ENCODE measurements at places on chromosomes 7 and 10.
A peak's percentile ranks its signal among the peaks of the same experiment; 100 is the strongest.

DNA sequence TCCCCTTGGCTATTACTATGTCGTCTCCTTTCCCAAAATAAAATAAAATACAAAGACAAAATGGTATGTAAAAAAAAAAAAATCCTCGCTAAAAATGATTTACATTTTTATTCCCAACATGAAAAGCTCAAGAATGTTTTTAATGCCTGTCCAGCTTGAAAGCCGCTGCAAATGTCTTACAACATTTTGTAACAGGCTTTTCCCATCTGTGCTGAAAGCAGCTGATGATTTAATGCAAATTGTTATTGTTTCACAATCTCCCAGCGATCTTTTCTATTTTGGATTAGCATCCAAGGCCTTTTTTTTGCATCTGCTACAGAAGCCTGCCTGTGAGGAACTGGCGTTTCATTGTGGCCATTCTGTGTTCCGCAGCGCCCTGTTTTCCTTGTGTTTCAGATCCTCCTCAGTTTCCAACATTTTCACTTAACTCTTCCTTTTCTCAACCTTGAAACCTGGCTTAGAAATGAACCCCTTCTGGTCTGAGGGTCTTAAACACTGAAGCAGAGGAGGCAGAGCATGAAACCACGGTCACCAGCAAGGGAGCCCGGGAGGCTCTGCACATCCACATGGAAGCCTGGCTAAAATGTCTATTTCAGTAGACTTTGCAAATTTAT is 712.1 kb downstream of the PARD3 start:
- DNase-seq, result no peak

DNA sequence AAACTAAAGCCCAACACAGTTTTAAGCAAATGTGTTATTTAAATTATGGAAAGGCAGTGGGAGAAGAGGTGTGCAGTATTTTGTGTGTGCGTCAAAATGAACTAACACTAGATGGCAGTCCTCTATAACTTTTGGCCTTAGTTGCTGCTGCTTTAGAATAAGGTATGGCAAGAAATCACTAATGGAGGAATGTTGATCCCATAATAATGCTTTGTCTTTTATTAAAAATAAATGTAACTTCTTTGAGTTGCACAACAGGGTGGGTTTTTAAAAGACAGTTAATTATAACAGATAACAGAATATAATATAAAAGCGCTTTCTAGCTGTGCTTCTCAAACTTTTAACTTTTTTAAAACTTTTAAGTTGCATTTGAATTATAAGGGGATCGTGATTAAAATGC is 56.4 kb downstream of the BBS9 start:
- no peak for DNase-seq

GRCh38 chr10:113060201-113061053 is 110.4 kb downstream of the TCF7L2 start:
- no peak for DNase-seq

- no peak for DNase-seq
Observed at GRCh38 chr7:106089647-106090046, 22.5 kb downstream of the SYPL1 start.

GRCh38 chr7:90850066-90850465 is 253.9 kb downstream of the CDK14 start:
- no peak for DNase-seq

DNA sequence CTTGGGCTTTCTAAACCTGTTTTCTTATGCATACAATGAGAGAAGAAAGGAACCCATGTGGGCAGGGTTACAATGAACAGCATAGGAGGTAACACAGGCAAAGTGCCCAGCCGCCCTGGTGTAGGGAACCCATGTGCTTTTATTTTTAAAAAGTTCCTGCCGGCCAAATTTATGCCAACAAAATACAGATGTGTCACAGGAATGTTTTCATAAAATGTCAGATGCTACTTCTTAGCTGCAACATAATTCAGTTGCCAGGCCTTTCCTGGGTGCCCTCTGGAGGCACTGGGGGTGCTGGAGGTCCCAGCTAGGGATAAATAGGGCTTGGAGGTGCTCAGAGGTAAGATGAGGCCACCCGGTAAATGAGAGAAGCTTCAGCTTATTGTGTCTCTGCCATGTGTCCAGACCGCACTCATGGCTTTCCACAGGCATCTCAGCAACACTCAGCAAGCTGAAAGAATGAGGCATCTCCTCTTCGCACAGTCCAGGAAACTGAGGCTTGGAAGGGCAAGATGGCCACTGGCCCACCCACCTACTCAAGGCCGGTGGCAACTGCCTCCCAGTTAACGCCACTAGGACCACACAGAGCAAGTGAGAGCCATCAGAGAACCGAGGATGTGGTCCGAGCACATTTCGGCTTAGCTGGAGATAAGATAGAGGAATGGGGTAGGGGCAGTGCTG is 58.3 kb downstream of the CPXM2 start:
- DNase-seq, result no peak

DNA sequence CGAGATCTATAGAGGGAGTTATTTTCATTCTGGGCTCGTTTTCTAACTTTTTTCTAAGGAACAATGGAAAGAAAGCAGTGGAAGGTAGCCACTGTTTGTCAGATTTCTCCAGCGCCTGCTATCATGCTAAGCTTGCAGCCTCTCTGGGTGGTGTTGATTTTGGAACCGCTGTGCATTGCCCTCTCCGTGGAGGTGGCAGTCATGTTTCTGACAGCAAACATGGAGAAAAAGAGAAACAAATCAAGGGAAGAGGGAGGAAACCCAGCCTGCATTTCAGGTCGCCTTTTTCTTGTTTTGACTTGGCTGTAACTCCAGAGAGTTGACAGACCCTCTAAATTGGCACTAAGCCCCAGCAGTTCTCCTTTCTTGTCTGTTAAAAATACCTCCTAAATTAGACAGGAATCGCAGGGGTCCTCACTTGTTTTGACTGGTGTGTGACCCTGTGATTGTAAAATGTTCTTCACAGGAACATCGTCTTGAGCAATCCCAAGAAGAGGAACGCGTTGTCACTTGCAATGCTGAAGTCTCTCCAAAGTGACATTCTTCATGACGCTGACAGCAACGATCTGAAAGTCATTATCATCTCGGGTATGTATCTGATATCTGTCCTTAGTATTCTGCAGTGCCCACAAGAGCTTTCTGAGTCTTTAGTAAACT is 4.8 kb downstream of the ECHDC3 start:
- no peak for DNase-seq

DNA sequence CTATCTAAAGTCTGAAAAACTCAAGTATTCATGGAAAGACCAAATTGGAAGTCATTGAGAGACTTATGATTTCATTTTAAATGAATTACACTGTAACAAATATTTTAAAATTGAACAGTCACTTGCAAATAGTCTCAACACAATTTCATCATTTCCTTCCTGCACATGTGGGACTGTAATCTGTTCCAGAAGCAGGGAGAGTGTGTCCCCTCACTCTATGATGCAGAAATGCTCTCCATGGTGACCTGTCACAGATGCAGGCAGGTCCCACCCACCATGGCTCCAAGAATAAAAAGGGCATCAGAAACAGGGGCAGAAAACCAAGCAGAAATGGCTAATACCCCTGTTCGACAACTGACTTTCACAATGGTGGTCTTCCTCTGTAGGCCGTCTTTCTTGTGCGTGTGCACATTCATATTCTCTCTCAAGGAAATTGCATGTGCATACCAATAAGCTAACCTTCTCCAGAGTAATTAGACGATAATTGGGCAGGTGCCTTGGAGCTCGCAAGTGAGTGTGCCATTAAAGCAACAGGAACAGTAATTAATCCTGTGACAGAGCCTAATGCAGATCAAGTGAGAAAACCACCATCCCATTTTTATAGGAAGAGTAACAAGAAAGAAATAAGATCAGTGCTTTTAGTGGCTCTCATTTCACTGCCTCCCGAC is 170.9 kb downstream of the ZMYND11 start:
- no peak for DNase-seq

DNA sequence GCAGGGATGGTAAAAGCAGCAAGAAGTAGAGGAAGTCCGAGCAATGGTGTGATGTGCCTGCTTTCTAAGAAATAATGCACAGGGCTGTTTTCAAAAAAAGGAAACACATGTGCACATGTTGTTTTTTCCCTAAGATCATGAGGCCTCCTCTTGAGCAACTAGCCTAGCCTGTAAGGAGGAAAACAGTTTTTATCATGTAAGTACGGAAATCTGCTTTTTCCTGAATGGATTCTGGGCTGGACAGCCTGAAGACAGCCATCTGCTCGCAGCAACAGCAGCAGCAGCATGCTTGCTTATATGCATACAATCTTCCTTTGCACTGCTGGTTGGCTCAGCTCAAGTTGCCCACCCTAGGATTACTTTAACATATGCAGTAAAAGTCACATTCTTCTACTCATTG is 87.1 kb downstream of the HIBADH start:
- DNase-seq, result no peak

- no peak for DNase-seq
Observed at GRCh38 chr10:71266147-71266917, 52.7 kb upstream of the SLC29A3 start.

GRCh38 chr10:116444527-116445142 is 17.0 kb downstream of the PNLIPRP3 start:
- no peak for DNase-seq

DNA sequence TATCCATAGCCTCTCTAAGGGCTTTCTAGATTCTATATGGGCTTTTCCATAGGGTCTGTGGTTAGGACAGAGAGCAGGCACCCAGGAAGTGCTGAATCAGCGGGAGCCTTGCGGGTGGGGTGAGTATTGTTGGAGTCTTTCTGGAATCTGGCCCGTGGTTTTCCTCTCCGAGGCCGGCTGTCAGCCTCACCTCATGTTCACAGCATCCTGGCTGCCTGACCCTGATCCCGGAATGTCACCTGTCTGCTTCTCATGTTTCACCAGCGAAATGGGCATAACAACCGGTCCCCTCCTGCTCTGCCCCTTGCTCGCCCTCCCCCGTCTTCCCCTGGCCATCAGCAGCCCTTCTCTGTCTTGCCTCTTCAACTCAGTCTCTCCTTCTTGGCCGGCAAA is 36.5 kb downstream of the DDIT4 start:
- DNase-seq, result no peak

DNA sequence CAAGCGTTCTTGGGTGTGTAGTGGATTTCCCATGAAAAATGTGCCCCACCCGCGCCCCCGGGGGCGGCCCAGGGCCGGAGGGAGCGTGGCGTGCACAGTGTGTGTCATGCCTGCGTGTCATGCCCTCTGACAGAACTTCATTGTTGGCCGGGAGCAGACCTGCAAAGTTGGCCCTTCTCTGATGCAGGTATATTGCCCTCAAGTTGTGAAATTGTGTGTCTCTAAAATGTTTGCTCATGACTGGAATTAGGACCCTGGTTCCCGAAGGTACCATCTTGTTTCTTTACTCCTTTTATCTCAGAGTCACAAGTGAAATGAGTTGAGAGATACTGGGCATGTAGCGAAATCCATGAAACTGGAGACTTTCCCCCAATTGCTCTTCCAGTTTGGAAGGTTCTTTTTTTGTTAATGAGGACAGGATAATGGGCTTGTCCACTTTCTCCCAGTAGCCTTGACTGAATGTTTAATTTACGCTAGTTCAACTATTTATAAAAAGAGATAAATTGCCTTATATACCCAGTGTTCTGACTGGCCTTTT is 26.2 kb downstream of the ADK start:
- peak; percentile 58 for DNase-seq

All from stimulated activated CD4-positive, alpha-beta T cell treated with anti-CD3 and anti-CD28 coated beads, Interleukin-4, amount 100 ng/mL, for 1 hour (primary cell).